ENCODE measurements at places on chromosomes 11 and 22.

- DNase-seq, result peak; percentile 47
Observed at GRCh38 chr11:2547806-2548205, 103.0 kb downstream of the KCNQ1 start.

- DNase-seq, result peak; percentile 96
Observed at GRCh38 chr11:75241036-75241905, 697 bp downstream of the TPBGL start.

DNA sequence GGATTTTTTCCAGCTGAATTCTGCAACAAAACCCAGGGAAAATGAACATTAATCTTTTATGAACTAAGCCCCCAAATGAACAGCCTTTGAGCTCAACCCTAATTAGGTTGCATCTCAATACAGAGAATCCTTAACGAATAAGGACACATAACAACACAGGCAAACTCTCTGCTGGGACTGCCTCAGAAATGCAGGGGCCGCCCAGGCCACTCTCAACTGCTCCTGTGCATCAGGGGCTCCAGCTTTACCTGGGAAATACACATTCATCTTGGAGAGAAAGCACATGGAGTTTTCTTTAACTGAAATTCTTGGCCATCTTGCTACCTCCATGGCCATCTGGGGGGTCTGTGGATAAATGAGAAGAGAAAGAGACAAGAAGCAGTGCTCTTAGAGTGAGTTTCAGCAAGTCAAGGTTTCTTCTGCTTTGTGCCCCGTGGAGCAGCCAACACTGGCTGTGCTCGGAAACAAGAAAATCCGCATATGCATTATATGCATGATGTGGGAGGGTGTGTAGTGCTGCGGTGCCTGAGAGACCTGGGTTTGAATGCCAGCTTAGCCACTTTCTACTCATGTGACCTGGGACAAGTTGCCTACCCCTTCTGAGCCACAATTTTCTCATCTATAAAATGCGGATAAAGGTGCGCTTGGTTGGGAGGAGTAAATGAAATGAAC lies 81.9 kb upstream of the RCN1 start:
- no peak for DNase-seq

DNA sequence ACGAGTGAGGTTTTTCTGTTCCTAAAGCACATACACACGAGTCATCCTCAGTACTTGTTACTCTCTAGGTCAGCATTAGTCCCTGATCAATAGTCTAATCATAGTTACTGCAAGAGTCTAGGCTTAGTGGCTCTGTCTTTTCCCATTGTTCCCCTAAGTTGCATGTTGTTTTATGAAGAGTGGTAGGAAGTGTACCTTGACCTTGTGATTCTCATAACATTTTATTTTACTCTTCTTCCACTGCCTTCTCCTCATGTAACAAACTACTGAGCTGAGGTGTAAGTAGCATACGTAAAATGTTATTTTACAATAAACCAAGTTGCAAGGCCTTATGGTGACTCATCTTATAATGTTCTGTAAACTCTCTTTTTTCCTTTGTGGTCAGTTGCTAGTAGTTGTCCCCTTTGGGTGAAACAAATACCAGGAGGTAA lies 15.0 kb downstream of the METTL15 start:
- DNase-seq, result no peak

DNA sequence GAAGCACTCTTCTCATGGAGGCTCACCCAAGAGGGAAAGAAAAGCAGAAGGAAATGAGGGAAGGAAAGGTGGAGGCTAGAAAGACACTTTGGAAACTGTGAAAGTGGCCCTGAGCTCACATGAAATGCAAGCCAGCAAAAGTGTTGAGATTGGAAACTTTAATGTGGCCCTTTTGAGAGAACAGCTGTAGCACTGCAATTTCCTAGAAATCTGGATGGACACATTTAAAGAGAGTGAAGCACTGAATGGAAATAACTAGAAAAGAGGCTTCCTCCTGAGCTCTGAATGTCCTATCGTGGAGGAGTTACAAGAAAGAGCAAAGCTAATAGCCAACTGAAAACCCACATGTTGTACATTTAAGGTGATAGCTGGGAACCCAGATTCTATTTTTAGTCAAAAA lies 56.0 kb downstream of the LIF start:
- DNase-seq, result no peak

GRCh38 chr11:129739339-129739738 lies 76.3 kb upstream of the TMEM45B start:
- no peak for DNase-seq

DNA sequence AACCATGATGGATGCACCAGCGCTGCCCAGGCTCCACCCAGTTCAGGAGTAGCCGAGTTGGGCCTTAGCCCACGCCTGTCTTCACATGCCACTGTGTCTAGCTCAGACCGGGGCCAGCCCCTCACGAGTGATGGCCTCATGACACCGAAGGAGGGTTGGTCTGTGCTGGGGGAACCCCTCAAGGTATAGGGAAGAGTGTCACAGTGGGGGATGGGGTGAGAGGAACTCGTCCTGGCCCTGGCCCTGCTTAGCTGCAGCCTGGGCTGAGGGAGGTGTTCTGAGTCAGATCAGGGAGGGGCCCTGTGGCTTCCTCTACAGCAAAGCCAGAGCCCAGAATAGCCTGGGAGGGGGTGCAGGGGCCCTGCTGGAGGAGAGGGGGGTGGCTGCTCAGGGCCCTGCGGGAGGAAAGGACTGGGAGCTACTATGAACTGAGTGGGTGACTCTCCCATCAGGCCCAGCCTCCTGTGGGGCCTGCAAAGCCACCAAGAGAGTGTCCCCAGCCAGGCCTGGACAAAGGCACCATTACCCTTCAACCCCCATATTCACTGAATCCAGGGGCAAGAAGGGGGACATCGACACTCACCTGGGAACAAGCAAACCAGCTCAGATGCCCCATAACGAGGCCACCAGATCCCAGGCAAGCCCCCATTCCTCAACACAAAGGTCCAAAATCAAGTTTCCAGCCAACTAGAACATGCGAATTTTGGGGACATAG lies 41.2 kb downstream of the IGLL5 start:
- DNase-seq, result no peak

All from activated effector memory CD4-positive, alpha-beta T cell treated with anti-CD3 and anti-CD28 coated beads, Interleukin-2, amount 50 U/mL, for 16 hours (primary cell).